ENCODE measurements at places on chromosomes 3 and 15.

GRCh38 chr15:75063338-75063737 is 39.9 kb downstream of the PPCDC start:
- no peak for DNase-seq

DNA sequence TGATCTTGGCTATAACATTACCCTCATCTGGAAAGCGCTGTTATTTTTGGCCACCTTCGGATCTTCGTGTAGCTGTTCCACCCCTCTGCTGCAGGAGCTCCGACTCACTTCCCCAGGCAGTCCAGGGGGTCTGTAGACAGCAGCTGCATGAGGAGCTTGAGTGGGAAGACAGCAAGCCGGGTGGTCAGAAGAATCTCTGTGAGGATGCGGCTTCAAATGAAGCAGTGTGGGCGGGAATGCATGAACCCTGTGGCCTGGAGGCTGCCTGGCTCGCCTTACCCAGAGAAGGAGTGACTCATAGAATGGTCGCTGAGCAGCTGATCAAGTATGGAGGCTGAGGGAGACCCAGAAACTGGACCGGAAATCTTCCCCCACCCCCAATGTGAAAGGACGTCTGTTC is 45.2 kb upstream of the NR2F2 start:
- no peak for DNase-seq

DNA sequence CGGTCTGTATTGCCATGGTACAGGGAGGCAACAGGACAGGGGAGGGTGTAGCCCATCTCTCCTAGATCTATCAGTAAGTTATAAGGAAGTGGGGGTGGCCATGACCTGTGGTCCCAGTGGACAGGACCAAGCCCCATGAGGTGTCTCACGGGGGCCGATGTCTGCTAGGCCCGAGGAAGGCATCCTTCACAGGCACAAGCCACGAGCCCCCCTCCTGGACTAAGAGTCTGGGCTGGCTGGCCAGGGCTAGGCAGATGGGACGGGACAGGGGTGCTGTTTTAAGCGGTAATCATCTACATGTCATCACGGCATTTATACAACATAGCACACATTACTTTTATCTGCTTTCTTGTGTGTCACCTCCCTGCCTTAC is 2.6 kb upstream of the TBC1D2B start:
- DNase-seq: no peak

DNA sequence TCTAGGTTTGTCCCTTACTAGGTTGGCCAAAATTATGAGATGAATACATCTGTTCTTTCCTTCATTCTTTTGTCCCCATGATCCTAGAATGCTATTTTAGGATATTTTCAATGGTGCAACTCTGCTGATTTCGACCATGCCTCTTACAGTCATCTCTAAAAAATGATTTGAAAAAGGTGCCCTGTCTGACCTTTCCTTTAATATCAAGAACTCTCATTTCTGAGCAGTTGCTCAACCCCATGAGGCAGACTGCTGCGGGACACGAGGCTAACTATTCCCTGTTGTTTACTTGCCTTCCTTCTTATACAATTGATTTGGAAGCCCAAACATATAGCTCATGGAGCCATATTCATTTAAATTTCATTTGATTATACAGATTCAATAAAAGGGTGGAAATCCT is 14.6 kb downstream of the PLSCR2 start:
- no peak for DNase-seq

DNA sequence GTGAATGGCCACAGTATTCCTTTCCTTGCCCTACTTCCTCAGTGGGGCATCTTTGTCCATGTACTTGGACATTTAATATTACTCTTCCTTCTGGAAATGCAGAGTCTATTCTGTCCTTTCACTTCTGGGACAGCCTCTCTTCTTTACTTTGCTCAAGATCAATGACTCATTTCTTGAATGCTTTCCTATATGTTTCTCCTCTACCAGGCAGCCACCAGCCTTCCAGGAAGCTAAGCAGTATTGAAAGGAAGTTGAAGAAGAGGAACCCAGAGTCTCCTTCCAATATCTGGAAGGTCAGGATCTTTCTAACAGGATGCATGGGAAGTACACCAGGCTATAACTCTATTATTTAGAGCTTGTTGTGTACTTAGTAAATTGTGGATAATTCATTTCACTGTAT is 182.8 kb downstream of the CD47 start:
- DNase-seq: no peak

GRCh38 chr3:40971191-40972168 is 227.8 kb upstream of the CTNNB1 start:
- peak; percentile 90 for DNase-seq
